ENCODE measurements at places on chromosomes 3 and 15.

- peak; percentile 9 for DNase-seq
These were observed 25.3 kb upstream of the VPS33B start for GRCh38 chr15:91047545-91048199.

DNA sequence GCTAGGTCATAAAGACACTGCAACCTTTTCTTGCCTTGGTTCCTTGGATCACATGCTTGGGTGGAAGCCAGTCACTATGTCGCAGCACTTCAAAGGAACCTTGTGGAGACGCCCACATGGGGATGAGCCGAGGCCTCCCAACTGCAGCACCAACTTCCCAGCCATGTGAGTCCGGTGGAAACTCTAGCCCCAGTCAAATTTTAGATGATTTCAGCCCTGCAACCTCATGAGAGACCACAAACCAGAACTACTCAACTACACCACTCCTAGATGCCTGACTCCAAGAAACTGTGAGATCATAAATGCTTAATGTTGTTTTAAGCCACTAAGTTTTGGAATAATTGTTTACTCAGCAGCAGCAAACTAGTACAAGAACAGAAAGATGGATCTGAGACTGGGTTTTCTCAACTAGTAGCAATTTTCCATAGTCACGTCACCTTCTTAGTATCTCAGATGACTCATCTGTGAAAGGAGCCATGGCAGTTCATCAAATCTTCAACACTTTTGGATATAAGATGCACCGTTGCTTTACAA is 86.5 kb downstream of the MB21D2 start:
- DNase-seq: no peak

- no peak for DNase-seq
These were observed 16.2 kb downstream of the DPH3 start for GRCh38 chr3:16248556-16248955.

DNA sequence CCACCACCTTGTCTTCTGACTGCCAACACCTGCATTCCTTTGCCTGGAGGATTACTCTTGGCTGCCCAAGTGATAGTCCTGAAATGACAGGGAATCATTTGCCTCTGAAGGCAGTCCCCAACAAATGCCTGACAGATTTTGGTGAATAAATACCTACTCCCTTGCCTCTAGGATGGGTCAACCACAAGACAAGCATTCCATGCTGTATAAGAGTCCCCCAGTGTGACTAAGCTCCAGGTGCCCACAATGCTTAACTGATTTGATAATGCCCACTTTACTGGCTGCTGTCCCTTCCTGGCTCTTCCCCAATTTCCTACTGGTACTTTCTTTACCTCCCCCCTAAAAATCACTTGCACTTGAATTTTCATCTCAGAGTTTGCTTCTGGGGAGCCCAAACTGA is 14.8 kb downstream of the THRB start:
- no peak for DNase-seq

GRCh38 chr15:66089509-66089908 is 164.0 kb downstream of the MEGF11 start:
- no peak for DNase-seq

GRCh38 chr3:128354788-128355542 is 111.7 kb downstream of the DNAJB8 start:
- no peak for DNase-seq

GRCh38 chr3:51796854-51797253 is 17.8 kb upstream of the IQCF6 start:
- peak; percentile 68 for DNase-seq

DNA sequence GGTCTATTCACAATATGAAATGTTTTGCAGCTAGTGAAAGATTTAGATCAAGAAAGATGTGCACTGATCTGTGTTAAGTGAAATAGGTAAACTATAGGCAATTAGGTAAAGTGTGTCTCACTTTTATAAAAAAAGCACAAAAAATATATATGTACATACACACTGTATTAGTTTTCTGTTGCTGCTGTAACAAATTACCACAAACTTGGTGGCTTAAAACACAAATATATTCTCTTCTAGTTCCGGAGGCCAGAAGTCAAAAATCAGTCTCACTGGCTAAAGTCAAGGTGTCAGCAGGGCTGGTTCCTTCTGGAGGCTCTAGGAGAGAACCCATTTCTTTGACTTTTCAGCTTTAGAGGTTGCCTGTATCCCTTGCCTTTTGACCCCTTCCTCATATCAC is 11.1 kb downstream of the FAH start:
- no peak for DNase-seq

DNA sequence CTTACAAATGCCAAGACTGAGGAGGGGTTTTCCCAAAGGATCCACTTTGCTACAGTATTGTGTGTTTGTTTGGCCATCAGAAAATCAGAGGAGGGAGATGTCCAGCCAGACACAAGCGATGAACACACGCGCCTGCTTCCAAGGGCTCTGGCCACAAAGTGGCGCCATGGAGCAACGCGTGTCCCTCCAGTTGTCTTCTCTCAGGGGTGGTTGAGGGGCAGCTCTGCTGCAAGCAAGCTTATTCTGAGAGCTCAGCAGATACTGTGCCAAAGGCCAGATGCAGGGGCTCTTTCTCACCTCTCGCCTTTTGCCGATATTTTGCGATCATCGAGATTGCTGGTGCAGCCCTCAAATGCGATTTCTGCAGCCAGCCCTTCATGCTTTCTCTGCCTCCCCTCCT is 88.9 kb upstream of the OSBPL11 start:
- DNase-seq: no peak

DNA sequence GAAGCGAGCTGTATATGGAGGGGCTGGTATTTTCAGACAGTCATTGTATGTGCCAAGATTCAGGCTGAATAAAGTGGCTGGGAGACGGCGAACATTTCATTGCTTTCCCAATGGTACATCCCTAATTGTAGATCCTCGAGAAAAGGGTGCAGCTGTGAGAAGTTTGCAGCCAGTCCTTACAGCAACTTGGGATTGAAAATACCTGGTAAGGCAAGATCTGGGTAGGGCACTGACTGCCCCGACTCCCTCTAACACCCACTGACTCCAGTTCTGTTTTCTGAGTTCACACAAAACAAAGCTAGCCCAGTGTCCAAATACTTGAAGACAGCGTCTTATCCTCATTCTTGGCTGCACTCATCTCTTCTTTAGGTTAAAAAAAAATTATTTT is 63.7 kb downstream of the EDEM1 start:
- no peak for DNase-seq

DNA sequence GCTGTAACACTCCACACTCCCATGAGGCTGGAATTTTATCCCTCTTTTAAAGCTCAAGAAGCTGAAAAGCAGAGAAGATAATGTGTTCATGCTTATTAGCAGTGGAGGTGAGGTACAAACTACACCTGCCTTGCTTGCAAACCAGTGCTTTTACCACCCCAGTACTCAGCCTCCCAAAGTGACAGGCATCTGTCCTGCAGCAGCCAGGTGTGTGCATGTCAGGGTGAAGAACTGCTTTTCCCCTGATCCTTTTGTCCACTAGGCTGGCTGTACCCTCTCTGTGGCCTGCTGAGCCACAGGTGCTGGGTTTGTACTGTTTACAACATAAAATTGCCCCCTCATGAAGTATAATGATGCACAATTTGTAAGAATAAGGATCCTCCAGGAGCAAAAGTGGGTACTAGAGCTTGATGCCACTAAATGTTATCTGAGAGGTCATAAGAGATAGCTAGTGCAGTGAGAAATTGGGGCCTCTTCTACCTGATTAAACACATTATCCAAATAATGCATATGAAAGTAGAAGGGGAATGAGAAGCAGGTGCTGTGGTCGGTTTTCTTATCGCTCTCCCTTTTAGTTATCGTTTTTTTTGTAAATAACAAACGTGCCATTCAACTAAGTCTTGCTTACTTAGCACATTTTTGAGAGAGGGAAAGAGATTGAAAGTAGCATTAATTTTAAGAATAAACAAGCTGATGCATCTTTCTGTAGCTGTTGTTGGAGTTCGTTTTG is 39.2 kb upstream of the GADL1 start:
- DNase-seq: no peak

DNA sequence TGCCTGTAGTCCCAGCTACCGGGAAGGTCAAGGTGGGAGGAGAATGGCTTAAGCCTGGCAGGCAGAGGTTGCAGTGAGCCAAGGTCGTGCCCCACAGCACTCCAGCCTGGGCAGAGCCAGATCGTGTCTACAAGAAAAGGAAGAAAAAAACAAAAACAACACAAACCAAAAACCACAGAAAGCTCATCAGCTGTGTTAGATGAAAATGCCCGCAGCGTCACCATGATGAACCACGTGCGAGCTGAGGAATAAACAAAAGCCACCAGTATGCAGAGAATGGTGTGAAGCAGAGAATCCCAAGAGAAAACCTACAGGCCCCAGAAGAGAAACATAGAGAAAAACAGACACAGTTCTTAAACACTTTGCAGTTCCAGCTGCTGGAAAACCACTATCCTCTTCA is 19.7 kb upstream of the TM4SF19 start:
- no peak for DNase-seq
